Fibroblast of skin of abdomen (primary cell): ENCODE measurements at places on chromosomes 12 and 14.

DNA sequence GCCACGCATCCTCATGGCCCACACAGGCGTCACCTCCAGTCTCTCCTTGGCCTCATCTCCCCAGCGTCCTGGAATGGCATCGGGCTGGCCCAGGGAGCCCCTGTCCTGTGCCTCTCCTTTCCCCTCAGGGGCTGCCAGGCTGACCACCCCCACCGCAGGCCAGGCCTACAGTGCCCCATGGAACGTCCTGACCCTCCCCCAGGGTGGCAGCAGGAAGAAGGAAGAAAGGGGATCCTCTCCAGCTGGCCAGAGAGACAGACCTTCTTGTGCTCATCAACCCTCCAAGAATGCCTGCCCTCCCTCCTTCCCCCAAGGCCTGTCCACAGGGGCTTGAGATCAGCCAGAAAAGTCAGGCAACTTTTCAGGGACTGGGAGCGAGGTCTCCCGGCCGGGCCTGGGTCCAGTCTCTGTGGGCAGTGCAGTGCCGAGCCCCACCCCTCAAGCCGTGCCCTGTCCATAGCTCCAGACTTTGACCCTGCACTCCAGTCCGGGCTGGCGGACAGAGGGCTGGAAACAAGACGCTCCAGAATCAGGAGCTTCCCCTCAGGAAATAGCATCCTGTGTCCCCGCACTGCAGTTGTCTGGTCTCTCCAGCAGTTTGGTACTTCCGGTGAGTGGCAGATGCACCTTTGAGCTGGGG lies at the start of gene DAO:
Gene DAO, plus strand, starts transcription at position 478 of the 640 bp plus-strand sequence. CDS start 4,915 bp downstream, outside the sequence.
- no peak for DNase-seq

DNA sequence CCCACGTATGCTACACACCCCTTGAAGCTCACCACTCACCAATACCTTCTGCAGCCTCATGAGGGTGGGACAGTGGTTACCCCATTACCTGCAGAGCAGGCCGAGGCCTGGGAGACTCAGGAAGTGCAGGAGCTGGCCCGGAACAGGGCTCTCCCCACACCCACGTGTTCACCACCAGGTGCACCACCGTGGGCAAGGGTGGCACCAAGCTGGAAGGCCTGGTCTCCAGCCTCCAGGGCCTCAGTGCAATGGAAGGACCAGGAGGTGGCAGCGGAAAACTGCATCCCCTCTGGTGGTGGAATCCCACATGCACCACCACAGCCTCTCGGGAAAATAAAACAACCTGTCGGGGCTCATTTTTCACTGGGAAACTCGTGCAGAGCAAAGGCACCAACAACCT lies 36.4 kb downstream of the ITPK1 start:
- no peak for DNase-seq

DNA sequence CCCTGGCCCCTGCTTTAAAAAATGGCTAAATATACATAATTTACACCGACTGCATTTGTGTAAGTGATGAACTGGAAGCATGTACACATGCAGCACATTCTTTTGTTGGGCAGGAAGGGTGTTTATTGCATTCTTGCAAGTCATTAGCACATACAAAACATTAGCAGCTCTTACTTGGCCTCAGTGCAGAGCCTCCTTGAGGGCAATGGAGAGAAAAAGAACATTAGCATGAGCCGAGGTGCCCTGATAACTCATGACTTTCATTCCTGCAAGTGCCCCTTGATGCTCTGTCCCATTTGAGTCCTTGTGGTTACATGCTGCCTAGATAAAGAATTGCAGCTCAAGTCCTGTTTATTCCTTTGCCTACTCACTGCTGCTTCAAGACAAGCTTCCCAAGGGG lies 61.9 kb downstream of the PAX9 start:
- DNase-seq, result no peak

DNA sequence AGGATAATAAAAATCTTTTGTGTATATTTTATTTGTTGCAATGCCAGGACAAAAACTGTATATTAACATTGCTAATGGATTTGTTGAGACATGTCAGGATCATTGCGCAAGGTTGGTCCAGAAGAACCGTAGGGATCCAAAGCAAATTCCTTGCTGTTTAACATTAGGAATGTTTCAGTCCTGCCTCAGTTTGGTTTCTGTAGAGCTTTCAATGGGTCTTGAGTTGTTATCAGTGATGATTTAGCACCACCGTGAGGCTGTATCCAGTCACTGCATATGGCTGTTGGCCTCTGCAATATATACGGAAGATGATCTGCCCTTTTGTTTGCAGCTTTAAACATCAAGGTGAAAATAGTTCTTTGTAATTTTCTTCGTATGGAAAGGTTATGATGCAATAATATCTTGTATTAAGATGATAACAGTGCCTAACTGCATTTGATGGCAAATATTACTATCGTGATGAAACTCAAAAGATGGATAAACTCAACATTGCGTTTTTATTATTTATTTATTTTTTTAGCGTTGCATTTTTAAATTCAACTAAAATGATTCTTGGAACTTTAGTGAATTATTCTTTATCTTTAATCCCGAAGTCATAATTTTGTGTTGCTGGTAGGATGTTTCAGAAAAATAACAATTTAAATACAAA lies 231.2 kb downstream of the AKAP6 start:
- DNase-seq, result peak; percentile 84

GRCh38 chr14:77761205-77761931 lies 412 bp upstream of the SNW1 start:
- DNase-seq, result peak; percentile 52

DNA sequence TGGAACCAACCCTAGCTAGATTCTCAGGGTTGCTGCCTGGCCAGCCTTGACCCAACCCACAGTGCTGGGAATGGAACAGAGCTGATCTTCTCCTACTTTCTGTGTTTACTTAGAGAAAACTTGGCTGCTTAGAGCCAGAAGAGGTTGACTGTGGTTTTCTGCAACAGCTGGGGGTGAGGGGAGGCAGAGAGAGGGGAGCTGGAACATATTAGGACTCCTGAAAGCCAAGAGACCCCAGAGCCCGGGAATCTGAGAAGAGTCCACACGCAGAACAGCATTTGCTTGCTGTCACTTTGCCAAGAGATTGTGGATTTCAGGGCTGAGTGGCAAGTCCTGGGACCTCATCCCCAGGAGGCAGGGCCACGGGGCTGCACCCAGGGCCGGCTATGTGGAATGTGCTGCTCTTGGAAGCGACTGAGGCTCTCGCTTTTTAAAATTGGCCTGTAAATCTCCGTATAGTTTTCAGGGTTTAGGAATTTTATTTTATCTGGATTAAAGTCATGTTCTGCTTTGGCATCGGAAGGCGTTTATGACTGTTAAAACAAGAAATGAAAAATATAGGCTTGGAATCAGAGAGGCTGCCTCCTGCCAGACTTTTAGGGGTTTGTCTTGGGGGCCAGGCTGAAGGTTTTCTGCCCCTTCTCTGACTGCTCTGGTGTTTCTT lies 22.3 kb upstream of the MED13L start:
- peak; percentile 29 for DNase-seq

GRCh38 chr12:116599285-116600136 lies 40.3 kb downstream of the MAP1LC3B2 start:
- peak; percentile 66 for DNase-seq

DNA sequence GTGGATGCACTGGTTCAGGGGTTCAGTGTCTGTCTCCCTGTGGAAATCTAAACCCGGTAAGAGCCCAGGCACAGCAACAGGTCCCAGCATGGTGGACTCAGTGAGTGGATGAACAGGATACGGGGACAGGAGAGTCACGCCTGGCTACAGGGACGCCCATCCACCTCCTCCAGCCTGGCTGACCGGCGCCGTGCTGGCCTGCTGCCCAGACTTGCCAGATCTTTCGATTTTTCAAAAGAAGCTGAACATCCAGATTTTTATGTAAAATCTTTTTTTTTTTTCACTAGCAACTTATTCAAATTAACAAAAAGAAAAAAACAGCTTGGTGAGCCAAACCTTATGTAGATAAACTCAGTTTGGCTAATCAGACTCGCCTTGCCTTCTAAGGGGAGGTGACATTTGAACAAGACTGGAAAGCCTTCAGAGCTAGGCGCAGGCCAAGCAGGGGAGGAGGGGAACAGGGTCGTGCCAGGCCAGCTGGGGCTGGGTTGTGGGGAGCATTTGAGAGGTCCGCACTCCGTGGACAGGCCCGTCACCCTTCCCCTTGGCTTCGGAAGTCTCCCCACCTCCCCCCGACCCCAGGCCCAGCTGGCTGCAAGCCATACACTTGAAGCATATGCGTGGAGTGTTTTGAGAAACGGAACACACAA lies 87.8 kb upstream of the NCOR2 start:
- peak; percentile 73 for DNase-seq

GRCh38 chr14:68966872-68967301 lies 12.2 kb downstream of the ACTN1 start:
- DNase-seq, result no peak
